GM13977 (cell line): ENCODE measurements at places on chromosomes 4 and X.

DNA sequence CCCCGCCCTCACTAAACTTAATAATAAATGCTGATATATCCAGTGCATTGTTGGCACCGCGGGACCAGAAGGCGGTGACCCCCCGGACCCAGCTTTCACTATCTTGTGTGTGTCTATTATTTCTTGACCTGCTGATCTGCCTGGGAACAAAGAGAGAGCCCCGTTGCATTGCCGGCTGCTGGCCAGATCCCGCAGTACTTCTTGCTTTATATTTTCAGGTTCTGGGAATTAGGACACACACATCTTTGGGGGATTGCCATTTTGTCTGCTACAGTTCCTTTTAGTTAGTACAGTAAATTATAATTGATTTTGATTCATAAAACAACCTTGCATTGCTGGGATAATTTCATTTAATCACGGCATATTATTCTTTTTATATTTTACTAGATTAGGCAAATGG, 2.2 kb upstream of the RTL8B start:
- no peak for DNase-seq

DNA sequence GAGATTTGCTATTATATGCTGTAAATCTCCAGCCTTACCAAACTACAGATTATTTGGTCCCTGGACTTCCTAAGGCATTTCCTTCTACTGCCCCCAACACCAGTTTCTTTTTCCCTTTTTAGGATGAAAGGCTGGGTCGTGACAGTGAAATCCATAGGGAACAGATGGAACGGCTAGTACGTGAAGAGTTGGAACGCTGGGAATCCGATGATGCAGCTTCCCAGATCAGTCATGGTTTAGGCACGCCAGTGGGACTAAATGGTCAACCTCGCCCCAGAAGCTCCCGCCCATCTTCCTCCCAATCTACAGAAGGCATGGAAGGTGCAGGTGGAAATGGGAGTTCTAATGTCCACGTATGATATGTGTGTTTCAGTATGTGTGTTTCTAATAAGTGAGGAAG, 67.9 kb downstream of the PKD2 start:
- DNase-seq = no peak

- DNase-seq = no peak
Measured at GRCh38 chr4:31595496-31595895, 875.3 kb downstream of the PCDH7 start.

DNA sequence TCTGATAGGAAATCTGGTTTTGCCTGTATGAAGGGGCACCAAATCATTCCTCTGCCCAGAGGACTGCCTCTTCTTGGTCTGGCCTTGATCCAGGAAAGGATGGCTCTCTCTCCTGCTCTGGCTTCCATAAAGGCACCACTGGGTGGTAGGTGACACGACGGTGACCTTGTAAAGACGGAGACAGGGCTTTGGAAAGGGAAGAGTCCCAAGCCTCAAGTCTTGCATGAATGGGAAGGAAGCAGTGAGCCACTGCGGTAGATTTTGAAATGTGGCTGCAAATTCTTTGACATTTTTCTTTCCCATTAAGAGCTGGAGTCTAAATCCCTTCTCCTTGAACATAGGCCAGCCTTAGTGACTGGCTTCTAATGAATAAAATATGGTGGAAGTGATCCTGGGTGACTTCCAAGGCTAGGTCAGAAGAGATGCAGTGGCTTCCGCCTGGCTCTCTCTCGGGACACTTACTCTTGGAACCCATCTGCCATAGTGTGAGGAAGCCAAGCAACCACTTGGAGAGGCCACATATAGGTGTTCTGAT, 347.4 kb downstream of the BCOR start:
- no peak for DNase-seq

DNA sequence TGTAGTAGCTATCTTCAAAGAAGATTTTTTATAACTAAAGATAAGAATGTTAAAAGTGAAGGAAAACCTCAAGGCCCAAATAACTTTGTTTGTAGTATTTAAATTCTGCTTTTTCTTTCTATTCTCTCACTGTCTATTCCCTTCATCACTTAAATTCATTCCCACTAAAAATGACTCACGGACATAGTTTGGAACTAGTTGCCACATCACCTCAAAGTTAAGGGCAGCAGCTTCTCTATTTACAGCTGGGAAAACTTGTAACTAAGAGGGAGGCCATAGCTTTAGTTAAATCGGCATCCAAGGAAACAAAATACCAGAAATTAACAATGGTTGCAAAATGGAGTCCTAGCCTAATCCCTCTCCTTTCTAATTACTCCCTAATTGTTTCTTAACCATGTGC, 325.4 kb upstream of the MAGEB2 start:
- DNase-seq = no peak

DNA sequence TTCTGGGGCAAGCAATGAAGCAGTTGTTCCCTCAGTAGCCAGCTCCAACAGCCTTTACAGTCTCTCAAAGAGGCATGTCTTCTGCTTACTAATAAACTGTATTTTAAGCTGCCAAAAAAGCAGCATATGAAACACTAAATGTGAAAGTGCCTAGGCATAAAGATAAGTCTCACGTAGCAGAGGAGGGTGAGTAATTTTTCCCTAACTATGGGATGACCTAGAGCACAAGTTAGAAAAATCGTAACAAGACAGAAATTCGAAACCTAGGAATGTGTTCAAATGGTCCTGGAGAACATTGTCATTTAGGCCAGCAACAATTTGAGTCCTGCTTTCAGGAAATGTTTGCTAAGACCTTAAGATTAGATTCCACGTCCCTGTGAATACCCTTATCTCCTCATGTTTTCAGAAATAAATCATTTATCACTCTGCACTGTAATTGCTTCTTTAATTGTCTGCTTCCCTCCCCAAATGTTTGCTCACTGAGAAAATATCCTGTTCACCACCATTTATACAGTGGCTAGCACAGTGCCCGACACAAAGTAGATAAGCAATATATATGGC, 222.2 kb downstream of the KCNIP4 start:
- no peak for DNase-seq

DNA sequence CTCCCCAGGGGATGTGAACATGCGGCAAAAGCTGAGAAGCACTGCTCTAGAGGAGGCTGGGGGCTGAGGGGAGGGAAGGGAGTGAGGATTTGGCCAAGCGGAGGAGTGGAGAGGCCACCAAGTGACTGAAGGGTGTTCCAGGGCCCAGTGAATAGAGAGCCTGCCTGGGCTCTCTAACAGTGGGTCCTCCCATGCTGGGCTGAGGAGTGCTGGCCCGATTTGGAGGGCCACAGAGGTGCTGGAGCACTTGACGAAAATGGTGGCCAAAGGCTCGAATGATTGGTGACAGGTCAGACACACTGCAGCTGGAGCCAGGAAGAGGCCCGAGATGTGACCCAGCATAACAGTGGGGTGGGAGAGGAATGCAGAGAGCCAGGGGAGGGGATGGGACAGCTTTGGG, 37.5 kb upstream of the MAP3K15 start:
- DNase-seq = no peak

DNA sequence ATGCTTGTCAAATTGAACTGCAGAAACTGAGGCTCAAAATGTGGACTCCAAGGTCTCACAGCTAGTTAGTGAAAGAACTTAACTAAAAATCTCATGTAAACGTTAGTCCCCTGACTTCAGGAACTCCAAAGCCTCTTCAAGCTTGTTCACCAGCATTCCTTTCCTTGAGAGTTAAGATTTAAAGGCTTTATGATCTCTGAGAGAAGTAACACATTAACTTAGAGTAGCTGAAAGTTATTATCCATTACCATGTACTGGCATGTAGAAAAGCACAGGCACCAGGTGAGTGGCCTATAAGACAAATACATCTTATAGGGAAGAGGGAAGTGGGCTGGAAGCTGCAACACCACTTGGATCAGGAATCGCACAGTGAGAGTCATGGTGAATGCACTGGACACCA, 15.3 kb downstream of the PARM1 start:
- DNase-seq = no peak

- DNase-seq = no peak
Measured at GRCh38 chr4:45957353-45957752, 166.5 kb downstream of the GABRG1 start.

GRCh38 chr4:180993244-180993836, 1249.9 kb upstream of the TENM3 start:
- DNase-seq = no peak

- DNase-seq = no peak
Measured at GRCh38 chrX:19609541-19609940, 94.2 kb upstream of the MAP3K15 start.

DNA sequence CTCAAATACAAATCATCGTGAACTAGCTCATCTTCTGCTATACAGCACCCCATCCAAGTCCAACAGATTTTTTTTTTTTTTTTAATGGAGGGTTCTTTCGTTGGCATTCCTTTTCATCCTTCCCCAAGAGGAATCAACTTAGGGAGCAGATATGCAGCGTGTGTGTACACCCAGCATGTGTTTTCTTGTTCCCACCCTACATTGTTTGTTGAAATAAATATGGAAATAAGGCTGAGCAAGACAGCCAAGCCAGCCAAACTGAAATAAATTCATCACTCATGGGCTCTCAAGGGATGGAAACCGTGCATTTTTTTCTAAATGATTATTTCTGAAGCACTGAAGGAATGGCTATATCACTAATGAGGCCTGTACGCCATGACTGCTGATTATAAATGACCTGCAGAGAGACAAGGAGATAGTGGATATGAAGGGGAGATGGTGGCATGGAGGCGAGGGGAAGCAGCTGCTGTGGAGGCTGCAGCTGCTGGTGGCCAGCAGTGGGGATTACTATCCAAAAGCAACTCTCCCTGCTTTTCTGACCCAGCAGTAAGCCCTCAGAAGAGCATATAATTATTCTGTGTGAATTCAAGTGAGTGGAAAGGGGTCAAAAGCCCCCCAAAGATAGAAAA, 173.9 kb downstream of the MGST2 start:
- no peak for DNase-seq

- DNase-seq = no peak
Measured at GRCh38 chrX:135327299-135327698, 18.0 kb downstream of the ETDC start.

DNA sequence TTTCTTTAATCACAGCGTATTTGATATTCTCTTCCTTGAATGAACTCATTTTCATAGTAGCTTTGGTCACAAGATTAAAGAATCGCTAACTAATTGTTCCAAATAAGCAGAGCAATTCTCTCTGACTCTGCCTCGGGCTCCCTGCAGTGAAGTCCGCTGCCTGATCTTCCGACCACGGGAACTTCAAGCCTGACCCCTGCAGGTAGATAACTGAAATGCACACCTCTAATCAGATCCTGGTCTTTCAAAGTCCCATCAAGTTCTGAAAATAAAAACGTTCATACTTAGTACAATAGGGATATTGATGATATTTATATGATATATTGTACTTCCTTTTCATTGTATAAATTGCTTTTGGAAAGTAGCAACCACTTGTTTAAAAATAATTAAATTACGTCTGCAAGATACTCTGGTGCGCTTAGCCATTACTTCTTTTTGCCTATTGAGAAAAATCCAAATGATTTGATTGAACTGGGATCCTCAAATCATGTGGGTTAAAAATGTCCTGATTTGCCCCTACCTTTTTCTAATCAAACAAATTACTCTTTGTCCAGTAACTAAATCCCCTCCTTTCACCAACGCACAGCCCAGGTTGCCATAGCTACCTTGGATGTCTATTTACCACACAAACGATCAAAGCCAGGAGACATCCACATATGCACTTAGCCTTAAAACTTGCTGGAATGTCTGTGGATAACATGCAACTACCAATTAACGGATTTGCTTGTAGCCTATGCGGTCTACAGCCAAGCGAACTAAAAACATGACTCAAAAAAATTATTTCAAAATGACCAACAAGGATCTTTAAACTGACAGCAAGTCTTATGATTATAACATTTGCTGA, 4.2 kb downstream of the MID1 start:
- peak; percentile 56 for DNase-seq

GRCh38 chr4:40305328-40306170, 29.6 kb upstream of the CHRNA9 start:
- DNase-seq = peak; percentile 39

- no peak for DNase-seq
Measured at GRCh38 chr4:79922011-79922410, 151.0 kb downstream of the ANTXR2 start.

- DNase-seq = no peak
Measured at GRCh38 chr4:7498446-7499200, 63.9 kb upstream of the PSAPL1 start.

DNA sequence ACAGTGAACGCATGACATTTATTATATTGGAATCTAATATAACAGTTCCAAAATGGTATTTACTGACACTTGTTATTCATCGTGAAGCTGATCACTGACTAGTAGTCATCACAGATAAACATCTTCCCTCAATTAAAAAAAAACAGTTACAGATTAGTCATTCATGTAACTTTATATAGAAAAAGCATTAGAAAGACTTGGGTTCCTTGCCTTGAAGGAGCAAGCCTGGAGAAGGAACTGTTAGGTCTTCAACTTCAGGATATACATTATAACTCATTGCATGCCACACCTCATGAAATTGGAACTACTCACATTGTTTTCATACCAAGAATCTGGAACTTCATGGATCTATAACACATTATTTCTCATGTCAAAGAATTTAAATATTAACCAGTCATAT, 317.7 kb downstream of the CCSER1 start:
- DNase-seq = no peak

DNA sequence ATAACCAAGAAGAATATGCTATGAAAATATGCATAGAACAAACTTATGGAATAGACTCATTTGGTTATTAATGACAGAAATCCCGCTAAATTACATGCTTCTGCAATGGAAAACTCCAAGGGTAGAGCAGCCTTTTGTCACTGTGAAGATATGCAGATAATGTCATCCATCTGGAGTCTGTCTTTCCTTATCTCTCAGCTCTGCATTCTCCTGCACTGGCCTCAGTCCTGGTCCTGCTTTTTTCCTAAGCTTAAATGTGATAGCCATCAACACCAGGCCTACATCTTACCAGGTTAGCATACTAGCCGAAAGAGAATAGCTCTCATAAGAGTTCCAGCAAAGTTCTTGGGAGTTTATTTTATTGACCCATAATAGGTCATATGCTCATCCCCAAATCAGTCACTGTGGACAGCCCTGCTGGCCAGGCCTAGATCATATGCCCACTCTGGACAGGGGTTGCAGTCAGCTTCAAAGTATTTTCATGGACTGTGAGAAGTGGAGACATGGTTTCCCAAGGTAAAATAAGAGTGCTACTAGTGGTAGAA, 86.5 kb upstream of the LEF1 start:
- DNase-seq = no peak

DNA sequence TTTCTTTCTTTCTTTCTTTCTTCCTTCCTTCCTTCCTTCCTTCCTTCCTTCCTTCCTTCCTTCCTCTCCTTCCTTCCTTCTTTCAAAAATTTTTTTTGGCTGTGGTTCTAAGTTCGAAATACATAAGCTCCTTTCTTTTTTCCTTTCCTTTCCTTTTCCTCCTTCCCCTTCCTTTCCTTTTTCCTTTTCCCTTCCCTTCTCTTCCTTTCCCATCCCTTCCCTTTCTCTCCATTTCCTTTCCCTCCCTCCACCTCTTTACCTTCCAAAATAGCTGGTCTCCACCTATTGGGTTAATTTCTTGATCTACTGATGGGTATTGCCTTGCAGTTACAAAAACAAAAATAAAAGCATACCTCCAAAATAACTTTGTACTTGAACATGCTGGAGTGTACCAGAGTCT, 73.4 kb upstream of the GPRIN3 start:
- DNase-seq = no peak

DNA sequence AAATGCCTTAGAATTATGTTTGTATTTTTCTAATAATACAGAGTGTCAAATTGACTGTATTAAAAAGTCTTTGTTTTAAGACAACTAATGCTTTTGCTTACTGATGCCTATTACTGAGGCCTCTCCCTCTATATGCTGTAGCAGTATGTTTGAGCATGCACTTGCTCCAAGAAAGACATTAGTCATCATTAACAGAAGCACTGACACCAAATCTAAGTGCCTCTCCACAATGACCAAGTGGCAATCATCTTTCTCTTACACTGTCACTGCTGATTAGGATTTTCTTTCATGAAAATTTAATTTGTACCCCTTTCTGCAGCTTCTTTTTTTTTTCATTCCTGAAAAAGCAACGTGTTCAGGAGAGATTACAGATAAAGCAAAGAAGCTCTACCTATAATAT, 11.1 kb upstream of the MAB21L2 start:
- no peak for DNase-seq
